Ecto neural progenitor cell (in vitro differentiated cells): ENCODE measurements at places on chromosomes 13 and 19.

GRCh38 chr19:10189616-10190015 lies 5.1 kb downstream of the DNMT1 start:
- no peak for DNase-seq

- DNase-seq, result peak; percentile 83
Measured at GRCh38 chr19:18385675-18386542, at the start of gene GDF15. TSS of gene GDF15 (plus strand) at chr19:18386158. CDS start at chr19:18386190, 32 bp downstream.

DNA sequence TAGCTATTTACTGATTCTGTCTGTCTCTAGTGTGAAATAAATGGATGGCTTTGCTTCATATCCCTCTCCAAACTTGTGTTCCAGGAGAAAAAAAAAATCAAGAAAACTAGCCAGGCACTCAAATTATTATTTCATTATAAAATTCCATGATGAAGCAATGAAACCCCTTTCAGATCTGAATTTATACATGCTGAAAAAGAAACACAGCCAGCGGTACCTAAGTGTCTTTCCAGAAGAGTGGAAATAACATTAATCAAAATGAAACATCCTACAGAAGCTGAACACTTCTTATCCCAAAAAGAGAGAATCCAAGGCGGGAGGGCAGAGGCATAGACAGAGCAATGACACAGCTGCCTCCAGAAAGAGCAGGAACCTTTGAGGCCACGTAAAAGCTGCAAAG lies 15.9 kb downstream of the ENOX1 start:
- no peak for DNase-seq

- no peak for DNase-seq
Measured at GRCh38 chr19:15466851-15467733, 2.7 kb upstream of the RASAL3 start.

DNA sequence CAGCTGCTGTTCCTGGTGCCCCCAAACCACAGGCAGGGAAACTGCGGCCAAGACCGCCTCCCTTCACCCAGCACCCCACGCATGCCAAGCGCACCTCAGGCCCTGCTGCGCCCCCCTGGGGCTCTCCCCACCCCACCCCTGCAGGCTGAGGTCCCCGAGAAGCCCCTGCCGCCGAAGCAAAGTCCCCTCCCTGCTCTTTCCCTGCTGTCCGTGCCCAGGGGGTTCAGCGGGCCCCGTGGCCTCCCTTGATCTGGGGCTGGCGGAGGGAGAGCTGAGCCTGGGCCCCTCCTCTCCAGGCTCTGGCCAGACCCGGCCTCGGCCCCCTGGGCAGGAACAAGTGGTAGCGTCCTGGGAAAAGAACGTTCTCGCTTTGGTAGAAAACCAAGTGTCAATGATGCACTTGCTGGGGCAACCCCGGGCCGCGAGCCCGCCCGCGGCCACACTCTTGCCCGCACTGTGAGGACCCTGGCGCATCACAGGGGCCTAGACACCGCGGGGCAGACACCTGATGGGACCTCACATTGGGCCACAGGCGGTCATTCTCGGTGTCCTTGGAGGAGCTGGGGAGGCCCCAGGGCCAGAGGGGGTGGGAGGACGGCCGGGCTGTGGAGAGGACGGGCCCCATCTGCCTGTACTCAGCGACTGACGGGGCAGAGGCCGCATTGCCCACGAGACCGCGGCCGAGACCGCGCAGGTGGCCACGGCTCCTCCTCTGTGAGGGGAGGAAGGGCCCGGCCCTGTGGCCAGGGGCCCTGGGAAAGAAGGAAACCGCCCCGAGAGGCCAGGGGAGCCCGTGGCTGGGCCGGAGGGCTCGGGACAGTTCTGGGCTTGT lies 29.0 kb downstream of the GPX4 start:
- no peak for DNase-seq

DNA sequence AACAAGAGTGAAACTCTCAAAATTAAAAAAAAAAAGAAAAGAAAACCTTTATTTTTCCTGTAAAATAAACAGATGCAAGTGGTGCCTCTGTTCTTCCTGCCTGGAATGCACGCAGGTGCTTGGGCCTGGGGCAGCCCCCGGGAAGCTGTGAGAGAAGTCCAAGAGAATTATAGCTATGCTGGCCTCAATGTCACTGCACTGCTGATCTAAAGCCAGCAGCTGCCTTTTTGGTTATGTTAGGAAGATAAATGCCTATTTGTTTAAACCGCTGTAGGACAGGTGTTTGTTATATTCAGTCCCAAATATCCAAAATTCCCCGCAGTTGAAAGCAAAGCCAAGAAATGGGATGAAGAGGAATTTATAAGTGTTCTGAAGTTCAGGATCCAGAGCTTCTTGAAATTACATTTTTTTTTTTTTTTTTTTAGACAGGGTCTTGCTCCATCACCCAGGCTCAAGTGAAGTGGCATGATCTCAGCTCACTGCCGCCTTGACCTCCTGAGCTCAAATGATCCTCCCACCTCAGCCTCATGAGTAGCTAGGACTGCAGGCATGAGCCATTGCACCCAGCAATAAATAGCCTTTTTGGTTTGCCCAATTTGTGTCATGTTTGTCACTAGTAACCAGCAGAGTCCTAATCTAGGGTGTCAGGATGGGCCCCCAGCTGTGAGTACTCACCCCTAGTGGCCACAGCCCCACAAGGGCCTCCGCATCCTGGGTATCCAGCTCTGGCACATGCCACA lies 2.2 kb downstream of the RINL start:
- no peak for DNase-seq

GRCh38 chr13:113500530-113501265 lies 10.2 kb upstream of the DCUN1D2 start:
- DNase-seq, result no peak

GRCh38 chr19:54526972-54527371 lies 24.3 kb downstream of the LAIR2 start:
- no peak for DNase-seq

GRCh38 chr19:40806423-40807146 lies 7.6 kb downstream of the EGLN2 start:
- DNase-seq, result peak; percentile 95

DNA sequence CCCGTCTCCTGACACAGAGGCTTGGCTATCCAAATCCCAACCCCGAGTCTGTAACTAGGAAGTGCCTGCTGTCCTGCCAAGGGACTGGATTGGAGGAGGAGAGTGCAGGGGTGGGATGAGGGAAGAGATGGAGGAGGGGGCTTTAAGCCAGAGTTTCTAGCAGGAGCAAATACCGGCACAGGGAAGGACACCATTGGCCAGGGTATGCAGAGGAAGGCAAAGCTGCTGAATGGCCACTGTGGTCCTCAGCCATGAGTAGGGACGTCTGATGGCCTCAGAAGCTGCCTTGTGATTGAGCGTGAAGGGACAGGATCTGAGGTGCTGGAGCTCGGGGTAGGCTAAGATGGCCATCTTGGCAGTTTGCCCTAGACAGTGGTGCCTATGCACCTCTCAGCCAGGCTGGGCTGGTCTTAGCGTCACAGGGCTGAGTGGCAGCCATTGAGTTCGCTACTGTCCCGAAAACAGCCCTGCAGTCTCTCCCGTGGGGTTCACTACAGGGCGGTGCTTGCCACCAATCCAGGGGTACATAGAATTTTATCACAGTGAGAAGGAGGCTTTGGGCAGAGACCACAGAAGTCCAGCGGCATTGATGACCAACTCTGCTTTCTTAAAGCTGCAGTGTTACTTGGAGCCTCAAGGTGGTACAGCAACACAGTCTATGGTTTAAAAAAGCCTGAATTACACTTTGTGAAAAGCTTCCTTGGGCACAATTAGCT lies 61.8 kb downstream of the AKAP11 start:
- DNase-seq, result peak; percentile 49

DNA sequence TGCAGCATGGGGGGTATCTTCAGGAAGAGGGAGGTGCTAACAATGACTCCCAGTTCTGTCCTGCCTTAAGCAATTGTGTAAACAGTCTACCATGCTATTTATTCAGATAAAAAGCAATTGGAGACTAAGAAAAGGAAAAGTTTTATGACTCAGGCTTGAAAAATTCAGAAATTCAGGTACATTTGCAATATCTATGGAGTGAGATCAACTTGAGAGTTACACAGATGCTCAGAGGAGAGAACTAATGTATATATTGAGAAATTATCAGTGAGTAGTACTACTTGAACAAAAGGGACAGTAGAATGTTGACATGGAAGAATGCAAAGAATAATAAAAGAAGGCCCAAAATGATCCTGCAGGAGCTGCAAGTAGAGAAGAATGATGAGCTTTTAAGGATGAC lies 277.6 kb upstream of the DACH1 start:
- no peak for DNase-seq
